ENCODE measurements at places on chromosomes 11 and 22.

DNA sequence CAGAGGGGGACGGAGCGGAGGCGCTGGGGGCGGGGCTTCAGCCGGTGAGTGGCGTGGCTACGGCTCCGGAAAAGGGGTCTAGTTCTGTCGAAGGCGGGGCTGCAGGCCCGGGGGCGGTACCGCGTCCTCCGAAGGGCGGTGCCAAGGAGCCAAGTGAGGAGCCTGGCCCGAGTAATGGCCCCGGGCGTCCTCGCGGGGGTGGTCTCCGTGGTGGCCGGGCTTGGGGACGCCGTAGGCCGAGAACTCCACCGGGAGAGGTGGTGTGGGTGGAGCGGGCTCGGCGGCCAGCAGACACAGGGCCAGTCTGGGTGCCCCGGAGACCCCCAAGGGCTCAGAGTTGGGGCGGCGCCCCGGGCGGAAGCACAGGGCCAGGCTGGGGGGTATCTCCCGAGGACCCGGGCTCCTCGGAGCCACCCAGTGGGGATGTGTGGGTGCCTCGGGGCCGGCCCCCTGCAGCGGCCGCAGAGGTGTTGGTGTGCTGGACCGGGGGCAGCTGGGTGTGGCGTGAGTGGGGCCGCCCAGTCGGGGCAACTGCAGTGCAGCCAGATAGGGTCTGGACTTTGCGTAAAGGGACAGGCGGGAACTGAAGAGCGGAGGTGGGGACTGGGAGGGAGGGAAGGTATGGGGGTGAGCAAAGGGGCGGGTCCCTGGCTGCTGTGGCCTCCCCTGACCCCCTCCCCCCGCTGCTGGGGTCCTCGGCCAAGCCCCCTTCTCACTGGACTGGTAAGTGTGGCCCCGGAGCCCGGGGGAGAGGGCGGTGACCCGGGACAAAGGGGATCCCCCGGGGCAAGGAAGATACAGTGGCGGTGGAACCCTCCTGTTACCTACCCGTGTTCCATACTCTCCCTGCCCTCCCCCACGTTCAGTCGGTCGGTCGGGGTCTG lies 838 bp downstream of the FKBP2 start:
- peak; percentile 99 for DNase-seq

DNA sequence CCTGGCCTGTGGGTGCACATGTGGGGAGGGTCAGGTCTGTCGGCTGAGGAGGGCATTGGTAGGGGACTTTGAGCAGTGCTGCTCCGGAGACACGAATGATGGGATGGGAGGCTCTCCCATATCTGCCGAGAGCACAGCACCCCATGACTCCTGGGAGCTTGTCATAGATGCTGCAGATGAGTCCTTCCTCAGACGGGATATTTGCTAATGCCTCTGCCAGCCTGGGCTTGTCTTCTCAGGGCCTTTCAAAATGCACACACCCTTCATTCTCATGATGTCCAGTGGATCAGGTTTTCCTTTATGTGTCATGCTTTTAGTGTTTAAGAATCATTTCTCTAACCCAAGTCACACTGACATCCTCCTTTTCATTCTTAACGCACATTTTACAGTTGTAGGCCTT lies 8.1 kb upstream of the RNH1 start:
- DNase-seq: no peak

- no peak for DNase-seq
These were observed 9.8 kb upstream of the APOL6 start for GRCh38 chr22:35638410-35638809.

DNA sequence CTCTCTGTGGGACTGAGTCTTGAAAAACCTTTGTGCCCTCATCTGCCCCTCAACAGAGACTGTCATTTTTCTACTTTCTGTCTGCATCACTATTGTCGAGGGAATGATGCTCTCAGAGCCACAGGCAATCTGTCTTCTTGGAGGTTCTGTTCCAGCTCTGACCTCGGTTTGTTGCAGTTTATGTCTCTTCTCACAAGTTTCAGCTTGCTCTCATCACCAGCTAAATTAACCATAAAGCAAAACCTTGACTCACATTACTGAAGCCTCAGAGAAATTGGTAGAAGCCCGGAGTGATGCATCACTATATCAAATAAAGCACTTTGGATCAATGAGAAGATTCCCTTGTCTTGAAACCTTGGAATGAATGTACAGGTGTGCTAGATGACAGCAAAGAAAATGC lies 60.6 kb upstream of the BLID start:
- no peak for DNase-seq

DNA sequence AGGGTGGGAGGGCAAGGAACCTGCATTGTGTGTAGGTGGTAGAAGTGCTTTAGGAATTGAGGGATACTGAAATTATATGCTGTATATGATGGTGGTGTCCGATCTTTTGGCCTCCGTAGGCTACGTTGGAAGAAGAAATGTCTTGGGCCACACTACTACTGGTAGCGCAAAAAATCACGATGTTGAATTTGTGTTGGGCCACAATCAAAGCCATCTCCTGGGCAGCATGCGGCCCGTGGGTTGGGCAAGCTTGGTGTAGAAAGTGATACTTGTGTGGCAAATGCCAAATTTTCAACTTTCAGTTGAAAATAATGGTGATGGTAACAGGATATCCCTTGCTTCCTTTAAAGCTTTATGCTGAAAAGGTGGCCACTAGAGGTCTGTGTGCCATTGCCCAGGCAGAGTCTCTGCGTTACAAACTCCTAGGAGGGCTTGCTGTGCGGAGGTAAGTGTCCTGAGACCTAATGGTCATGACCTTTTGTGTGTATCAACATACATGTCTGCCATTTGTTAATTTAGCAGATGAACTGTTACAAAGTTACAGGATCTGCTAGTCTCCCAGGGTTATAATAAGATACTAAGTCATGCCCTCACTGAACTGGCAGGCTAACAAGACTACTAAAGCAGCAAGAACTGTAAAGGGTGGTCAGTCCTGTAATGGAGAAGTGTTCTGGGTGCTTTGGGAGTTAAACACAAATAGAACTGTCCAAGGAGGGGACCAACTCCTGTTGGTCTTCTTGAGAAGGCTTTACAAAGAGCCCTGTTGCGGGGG lies 2.9 kb downstream of the RPS3 start:
- no peak for DNase-seq

DNA sequence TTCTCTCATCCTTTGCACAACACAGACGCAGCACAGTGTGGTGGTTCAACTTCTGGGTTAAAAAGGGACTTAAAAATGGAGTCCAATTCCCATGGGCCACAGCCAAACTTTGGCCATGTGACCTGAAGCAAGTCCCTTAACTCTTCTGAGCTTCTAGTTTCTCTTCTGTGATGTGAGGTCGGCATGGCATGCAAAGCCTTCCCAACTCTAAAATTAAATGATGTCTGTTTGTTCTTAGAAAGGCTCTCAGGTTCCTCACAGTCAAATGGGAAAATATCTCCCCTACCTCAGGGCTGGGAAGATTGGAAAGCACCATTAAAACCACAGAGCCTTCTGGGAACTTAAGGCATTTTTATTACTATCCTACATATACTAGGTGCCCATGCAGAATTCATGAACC lies 38.8 kb downstream of the LGR4 start:
- no peak for DNase-seq

DNA sequence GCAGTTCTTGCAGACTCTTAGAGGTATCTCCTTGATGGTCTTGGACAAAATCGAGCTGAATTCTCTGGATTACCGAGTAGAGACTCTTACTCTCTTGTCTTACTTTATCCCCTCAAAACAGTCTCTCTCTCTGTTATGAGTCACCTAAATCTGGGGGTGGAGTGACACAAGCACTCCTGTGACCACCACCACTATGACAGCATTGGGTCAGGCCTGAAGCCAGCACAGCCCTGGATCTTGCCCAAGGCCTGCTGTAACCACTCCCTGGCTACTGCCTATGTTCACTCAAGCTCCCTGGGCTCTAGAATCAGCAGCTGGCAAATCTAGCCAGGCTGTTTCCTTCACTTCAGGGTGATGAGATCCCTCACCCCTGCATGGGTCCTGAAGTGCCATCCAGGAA lies 662.5 kb downstream of the LUZP2 start:
- no peak for DNase-seq

- no peak for DNase-seq
These were observed 157.4 kb downstream of the TEAD1 start for GRCh38 chr11:12831471-12832202.

DNA sequence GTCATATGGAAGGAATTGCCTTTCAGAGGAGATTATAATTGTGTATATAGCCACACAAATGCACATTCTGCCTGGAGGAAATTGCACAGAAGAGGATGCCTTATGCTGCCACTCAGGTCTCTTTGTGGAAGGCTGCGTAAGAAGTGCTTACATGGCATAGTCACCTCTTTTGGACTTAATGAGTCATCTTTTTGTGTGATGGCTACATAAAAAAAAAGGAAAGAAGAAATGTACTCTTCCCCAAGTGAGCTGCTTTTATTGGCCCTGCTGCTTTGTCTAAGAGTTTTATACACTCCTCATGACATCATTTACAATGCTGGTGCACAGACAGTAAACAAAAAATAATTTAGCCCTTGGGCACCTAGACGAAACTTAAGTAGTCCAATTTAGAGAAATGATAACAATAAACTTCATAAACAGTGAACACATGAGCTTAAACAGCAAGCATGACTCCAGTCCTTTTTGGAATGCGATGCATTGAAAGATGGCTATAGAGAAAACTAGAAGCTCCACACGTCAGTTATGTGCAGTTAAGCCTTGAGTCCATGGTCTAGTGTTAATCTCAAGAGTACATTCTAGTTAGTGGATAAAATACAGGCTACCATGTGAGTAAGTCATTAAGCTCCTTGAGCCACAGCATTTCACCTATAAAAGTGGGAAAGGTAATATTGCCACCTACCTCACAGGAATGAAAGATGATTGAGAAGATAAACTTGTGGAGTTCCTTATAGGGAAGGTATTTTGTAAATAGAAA lies 12.0 kb downstream of the CSTPP1 start:
- DNase-seq: no peak

DNA sequence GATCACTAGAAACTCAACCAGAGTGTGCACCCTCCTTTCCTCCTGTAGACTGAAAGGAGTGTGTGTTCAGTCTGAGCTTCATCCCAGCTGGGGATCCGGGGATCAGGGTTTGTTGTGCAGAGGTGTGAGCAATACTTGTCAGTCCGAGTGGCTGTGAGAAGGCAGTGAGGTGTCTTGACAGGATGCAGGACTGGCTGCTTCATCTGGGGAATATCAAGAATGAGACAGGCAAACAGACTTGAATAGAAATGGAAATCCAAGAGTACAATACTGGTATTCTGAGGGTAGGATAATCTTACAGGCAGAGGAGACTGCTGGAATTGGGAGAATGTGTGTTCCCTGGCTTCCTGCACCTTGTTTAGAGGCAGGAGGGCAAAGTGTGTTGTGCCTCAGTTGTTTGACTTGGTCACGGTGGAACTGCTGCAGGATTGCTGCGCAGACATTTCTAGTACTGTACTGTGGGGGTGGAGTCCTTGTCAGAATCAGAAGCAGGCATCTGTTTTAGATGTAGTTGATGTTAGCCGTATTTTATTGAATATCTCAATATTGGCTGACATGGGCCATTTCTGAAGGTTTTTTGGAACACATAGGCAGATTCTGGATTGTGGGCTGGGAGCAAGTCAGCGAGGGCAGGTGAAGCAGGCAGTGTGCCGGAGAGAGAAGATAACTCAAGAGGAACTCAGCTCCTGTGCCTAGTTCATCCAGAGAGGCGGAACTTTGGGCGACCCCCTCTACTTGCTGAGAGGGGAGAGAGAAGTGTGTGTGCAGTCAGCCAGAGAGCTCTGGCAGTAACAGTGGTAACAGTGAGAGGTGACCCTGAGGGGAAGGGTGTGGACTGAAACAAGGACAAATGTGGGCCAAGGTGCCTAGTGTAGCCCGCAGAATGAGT lies 27.1 kb upstream of the GRK2 start:
- DNase-seq: no peak

DNA sequence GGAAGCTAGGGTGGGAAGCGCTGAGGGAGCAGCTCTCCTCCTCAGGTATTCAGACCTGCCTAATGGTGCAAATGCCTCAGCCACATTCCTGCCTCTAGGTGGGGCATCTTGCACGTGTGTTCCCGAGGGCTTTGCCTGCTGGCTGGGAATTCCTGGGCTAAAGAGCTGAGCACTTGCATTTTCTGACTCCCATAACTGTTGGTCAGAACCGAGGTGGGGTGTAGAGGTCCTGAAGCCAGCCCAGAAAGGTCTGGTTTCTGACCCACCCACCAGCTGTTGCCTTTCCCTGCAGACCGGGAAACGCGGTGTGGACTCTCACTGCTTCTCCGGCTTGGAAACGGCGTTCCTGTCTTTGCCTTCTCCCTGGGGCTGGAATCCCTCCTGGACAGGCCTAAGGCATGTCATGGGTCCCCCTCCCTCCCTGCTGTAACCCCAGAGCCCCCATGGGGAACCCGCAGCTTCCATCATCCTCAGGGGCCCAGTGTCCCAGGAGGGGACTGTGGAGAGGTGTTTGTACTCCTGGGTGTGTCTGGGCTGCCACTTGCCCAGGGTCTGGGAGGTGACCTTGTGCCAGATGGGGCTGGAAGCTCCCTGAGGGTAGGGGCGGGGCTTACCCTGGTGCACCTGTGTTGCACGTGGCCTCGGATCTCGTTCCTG lies 24.0 kb upstream of the SMIM38 start:
- no peak for DNase-seq

- DNase-seq: no peak
These were observed 63.5 kb downstream of the MPPED2 start for GRCh38 chr11:30522536-30523243.

DNA sequence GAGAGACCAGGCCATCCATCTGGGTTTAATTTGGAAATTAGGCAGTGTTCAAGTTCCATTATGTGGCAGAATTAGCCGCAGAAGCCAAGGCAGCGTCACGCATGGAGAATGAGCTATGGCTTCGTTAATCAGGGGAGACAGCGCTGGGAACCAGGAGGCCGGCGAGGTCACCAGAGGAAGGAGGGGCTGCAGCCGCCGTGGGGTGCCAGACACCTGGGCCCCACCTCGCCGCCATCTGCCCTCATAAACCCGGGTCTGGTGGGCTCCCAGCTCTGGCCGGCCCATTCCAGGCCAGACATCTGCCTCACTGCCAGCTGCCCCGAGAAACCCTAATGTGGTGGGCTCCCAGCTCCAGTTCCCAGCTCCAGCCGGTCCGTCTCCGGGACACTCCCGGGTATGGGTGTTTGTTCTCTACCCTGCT lies 676.9 kb downstream of the BRD1 start:
- no peak for DNase-seq

GRCh38 chr11:79362206-79362757 lies 78.5 kb downstream of the TENM4 start:
- no peak for DNase-seq

DNA sequence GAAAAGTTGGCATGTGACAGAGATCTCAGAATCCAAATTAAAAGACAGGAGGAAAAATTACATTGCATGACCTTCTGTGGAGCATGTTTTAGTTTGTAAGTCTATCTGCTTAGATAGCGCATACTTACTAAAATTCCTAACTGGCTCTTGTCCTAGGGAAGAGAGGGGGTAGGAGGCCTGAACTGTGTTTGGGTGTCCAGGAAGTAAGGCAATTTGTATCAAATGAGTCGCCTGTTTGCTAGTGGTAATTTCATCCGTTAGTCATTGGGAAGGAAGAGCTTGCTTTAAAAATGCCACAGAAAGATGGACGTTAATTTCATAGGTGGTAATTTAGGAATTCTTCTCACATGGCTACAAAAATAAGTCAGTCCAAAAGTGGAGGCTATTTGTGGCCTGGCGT lies 18.5 kb downstream of the GRK3 start:
- DNase-seq: no peak
